ENCODE measurements at places on chromosomes 3 and 15. TPM values are rescaled to one million over a fixed set of nuclear protein-coding genes. Genes with fewer than 3 reads are reported as not detected.

GRCh38 chr3:101819649-101820206 is 29.6 kb upstream of the NFKBIZ start:
- no peaks in the 10 kb centered on the region for H3K27me3 ChIP-seq
- H3K4me3 ChIP-seq = no peak overlapping the region

DNA sequence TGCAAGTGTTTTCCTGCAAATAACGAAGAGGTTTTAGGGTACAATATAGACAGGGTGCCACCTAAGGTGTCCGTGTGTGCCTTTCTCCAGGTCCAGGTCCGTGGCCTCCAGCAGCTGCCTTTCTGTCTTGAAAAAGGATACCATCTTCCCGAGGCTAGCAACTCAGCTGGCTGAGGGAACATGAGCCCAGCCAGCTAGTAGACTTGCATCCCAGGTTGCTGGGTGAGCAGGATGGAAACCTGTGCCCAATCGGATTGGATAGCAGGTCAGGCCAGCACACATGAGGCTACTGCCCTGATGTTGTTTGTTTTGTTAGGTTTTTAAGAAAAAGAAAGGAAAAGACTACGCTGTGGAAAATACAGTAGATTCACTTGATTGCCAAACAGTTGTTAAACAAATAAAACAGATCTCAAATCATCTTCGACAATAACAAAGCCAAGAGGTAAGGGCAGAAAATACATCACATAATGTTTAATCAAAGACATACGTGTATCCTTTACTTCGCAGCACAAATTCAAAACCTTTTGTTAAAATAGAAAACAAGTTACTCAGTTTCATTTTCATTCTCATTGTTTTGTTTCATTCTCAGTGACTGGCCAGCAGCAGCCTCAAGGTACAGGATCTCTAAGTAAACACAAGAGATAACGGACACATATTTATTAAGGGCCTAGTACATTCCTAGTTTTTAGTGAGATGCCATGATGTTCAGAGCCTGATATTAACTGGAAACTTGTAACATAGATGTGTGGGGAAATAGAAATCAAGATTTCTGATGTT is 661.2 kb upstream of the NR2F2 start:
- no peak for DNase-seq
- H3K4me3 ChIP-seq = peak overlapping the region; percentile 12
- no peaks in the 10 kb centered on the region for H3K27me3 ChIP-seq
- H3K4me1 ChIP-seq = peaks cover 4% of the 10 kb centered on the region
- no peak overlapping the region for H3K27ac ChIP-seq
- H3K36me3 ChIP-seq = no peaks in the 10 kb centered on the region

- no peaks in the 10 kb centered on the region for H3K4me1 ChIP-seq
- H3K4me3 ChIP-seq = no peak overlapping the region
- DNase-seq = no peak
- no peaks in the 10 kb centered on the region for H3K27me3 ChIP-seq
- H3K36me3 ChIP-seq = no peaks in the 10 kb centered on the region
- no peak overlapping the region for H3K27ac ChIP-seq
Observed at GRCh38 chr3:70747847-70748246, 435.4 kb upstream of the MDFIC2 start.

- H3K27ac ChIP-seq = no peak overlapping the region
- H3K4me1 ChIP-seq = peaks cover 17% of the 10 kb centered on the region
- H3K27me3 ChIP-seq = peaks cover 30% of the 10 kb centered on the region
- DNase-seq = no peak
- no peaks in the 10 kb centered on the region for H3K36me3 ChIP-seq
Observed at GRCh38 chr15:91345736-91346135, 245.7 kb downstream of the SV2B start.

EIF2A gene
- 124 TPM for total RNA-seq

CADM2 gene
- not detected for total RNA-seq

SLC51A gene
- not detected for total RNA-seq

ST6GAL1 gene
- 121 TPM for total RNA-seq

ELL3 gene
- not detected for total RNA-seq
